ENCODE measurements at places on chromosomes 16 and 17. TPM values are rescaled to one million over a fixed set of nuclear protein-coding genes. Genes with fewer than 3 reads are reported as not detected.
A peak's percentile ranks its signal among the peaks of the same experiment; 100 is the strongest.

Gene ATF7IP2
- total RNA-seq: 20.8 TPM

- H3K36me3 ChIP-seq: no peaks in the 10 kb centered on the region
- no peak overlapping the region for H3K4me3 ChIP-seq
- H3K4me1 ChIP-seq: no peaks in the 10 kb centered on the region
Observed at GRCh38 chr17:55540414-55541091, 29.3 kb upstream of the SMIM36 start.

GRCh38 chr16:23694644-23695373, 16.1 kb downstream of the PLK1 start:
- no peak overlapping the region for H3K4me3 ChIP-seq
- no peak overlapping the region for H3K27ac ChIP-seq
- no peaks in the 10 kb centered on the region for H3K27me3 ChIP-seq
- H3K36me3 ChIP-seq: no peaks in the 10 kb centered on the region
- no peaks in the 10 kb centered on the region for H3K4me1 ChIP-seq

DNA sequence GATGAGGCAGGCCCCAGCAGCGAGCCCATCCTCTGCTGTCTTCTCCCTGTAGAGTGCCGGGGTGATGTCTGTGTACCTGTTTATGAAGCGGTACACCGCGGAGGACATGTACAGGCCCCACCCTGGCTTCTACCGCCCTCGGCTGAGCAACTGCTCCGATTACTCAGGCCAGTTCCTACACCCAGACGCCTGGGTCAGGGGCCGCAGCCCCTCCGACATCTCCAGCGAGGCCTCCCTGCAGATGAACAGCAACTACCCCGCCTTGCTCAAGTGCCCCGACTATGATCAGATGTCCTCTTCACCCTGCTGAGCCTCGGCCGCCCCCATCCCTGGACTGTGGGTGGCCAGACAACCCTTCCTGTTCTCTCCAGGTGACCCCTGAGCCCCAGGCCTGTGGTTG, 50.0 kb downstream of the CACNG5 start:
- H3K4me1 ChIP-seq: no peaks in the 10 kb centered on the region
- no peaks in the 10 kb centered on the region for H3K27me3 ChIP-seq
- DNase-seq: no peak
- H3K36me3 ChIP-seq: no peaks in the 10 kb centered on the region
- no peak overlapping the region for H3K27ac ChIP-seq

GRCh38 chr17:39099663-39100286, 51.7 kb downstream of the PLXDC1 start:
- H3K4me3 ChIP-seq: no peak overlapping the region
- H3K27me3 ChIP-seq: no peaks in the 10 kb centered on the region
- peaks cover 41% of the 10 kb centered on the region for H3K4me1 ChIP-seq
- DNase-seq: peak; percentile 88
- H3K27ac ChIP-seq: peak overlapping the region; percentile 92
- H3K36me3 ChIP-seq: no peaks in the 10 kb centered on the region

Data from ovary (tissue), 10 donors.